ENCODE measurements at places on chromosomes 2 and 18. TPM values are rescaled to one million over a fixed set of nuclear protein-coding genes. Genes with fewer than 3 reads are reported as not detected.

The ARL5A gene
- 63.2 TPM for total RNA-seq

The RFX8 gene
- 0.90 TPM for total RNA-seq

The ANKRD36 gene
- 22.3 TPM for total RNA-seq

The LBX2 gene
- 0.63 TPM for total RNA-seq

The ACMSD gene
- total RNA-seq = not detected

The TRAK2 gene
- total RNA-seq = 23.5 TPM

The NR4A2 gene
- 10.0 TPM for total RNA-seq

The LGALSL gene
- 1.5 TPM for total RNA-seq

The NT5DC4 gene
- not detected for total RNA-seq

The GPR17 gene
- not detected for total RNA-seq

The C1D gene
- 23.1 TPM for total RNA-seq

The CASP10 gene
- total RNA-seq = 16.7 TPM

The SERPINB2 gene
- total RNA-seq = not detected

The GALNT3 gene
- total RNA-seq = 4.1 TPM

The NHEJ1 gene
- 18.6 TPM for total RNA-seq

The RABL2A gene
- 13.0 TPM for total RNA-seq

The ARHGAP28 gene
- not detected for total RNA-seq

The CRYGC gene
- not detected for total RNA-seq

The SLC39A6 gene
- 24.3 TPM for total RNA-seq

The LYPD1 gene
- not detected for total RNA-seq

The QPCT gene
- total RNA-seq = 0.68 TPM

The PCARE gene
- not detected for total RNA-seq

The MARCHF4 gene
- not detected for total RNA-seq

The NCL gene
- total RNA-seq = 902 TPM

The SOCS6 gene
- total RNA-seq = 1.3 TPM

The ZC3H6 gene
- total RNA-seq = 15.0 TPM

The OTOS gene
- total RNA-seq = not detected

The MZT2B gene
- total RNA-seq = 401 TPM

The COL4A4 gene
- not detected for total RNA-seq

The CRYGD gene
- not detected for total RNA-seq

The SLC11A1 gene
- 0.10 TPM for total RNA-seq

The ASB18 gene
- total RNA-seq = not detected

The SKOR2 gene
- total RNA-seq = not detected

The EVA1A gene
- not detected for total RNA-seq

The DSC1 gene
- total RNA-seq = not detected

The FSHR gene
- not detected for total RNA-seq

The SERPINB3 gene
- not detected for total RNA-seq

The ATP6V1B1 gene
- not detected for total RNA-seq

All from activated CD4-positive, alpha-beta memory T cell treated with anti-CD3 and anti-CD28 coated beads for 36 hours (primary cell).